ENCODE measurements at places on chromosomes 6 and 20.

- no peak for DNase-seq
Observed at GRCh38 chr6:28811873-28812272, 111.9 kb downstream of the TRIM27 start.

DNA sequence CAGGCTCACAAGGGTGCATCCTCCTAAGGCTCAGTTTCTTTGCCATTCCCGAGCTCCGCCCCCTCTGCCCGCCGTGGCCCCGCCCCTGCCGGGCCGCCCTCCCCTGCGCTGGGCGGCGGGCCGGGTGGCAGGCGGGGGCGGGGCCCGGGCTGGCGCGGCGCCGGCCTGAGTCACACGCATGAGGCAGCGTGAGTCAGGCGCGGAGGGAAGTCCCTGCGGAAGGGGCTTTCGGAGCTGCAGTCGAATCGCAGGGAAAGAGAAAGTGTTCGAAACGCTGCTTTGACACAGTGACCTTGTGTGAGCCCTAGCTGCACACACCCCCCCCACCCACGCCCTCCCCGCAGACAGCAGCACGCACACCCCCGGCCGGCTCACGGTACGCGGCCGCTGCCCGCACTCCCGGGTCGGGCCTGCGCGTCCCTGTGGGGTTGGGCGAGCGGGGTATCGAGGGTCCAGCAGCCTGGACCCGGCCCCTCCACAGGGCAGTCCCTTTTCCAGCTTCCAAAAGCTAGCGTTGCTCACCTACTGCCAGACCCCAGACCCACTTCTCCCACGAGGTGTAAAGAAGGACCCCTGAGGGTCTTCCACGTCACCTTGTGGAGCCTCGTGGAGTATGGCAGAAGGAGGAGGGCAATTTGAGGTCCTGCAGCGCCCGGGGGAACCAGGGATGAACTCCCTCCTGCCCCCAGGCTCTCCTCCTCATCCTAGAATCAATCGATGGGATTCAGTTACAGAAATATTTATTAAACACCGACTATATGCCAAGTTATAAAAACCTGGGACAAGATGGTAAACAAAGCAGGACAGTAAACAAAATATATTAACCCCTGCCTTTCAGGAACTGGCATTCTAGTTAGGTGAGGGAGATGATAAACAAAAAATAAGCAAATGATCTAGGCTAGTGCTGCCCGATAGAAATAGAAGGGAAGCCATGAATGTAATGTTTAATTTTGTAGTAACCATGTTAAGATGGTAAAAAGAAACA, 12.4 kb upstream of the HMGA1 start:
- DNase-seq: peak; percentile 45

DNA sequence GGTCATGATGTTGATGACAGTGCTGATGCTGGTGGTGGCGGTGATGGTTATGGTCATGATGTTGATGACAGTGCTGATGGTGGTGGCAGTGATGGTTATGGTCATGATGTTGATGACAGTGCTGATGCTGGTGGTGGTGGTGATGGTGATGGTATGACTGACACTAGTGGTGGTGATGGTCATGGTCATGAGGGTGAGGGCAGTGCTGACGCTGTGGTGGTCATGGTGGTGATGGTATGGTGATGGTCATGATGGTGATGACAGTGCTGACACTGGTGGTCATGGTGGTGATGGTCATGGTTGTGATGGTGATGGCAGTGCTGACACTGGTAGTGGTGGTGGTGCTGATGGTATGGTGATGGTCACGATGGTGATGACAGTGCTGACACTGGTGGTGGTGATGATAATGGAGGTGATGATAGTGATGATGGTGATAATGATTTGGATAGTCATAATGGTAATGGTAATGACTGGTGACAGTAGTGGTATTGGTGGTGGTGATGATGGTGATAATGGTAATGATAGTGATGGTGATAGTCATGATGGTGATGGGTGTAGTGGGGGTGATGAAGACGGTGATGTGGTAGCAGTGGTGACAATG, 206.2 kb downstream of the CDH4 start:
- no peak for DNase-seq

GRCh38 chr6:66496659-66497058, 789.6 kb upstream of the EYS start:
- no peak for DNase-seq

GRCh38 chr6:41781366-41781730, 766 bp downstream of the PRICKLE4 start:
- DNase-seq: no peak

DNA sequence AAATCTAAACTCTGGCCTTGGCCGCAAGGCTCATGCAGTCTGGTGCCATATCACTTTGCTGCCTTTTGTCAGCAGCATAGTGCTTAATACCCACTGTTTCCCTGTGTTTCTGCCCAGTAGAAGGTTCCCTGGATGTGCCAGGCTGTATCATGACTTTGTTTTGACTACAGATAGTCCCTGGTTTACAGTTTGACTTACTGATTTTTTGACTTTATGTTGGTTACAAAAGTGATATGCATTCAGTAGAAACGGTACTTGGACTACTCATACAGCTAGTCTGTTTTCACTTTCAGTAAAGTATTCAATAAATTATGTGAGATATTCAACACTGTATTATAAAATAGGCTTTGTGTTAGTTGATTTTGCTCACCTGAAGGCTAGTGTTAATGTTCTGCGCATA, 19.0 kb downstream of the RALY start:
- DNase-seq: no peak

DNA sequence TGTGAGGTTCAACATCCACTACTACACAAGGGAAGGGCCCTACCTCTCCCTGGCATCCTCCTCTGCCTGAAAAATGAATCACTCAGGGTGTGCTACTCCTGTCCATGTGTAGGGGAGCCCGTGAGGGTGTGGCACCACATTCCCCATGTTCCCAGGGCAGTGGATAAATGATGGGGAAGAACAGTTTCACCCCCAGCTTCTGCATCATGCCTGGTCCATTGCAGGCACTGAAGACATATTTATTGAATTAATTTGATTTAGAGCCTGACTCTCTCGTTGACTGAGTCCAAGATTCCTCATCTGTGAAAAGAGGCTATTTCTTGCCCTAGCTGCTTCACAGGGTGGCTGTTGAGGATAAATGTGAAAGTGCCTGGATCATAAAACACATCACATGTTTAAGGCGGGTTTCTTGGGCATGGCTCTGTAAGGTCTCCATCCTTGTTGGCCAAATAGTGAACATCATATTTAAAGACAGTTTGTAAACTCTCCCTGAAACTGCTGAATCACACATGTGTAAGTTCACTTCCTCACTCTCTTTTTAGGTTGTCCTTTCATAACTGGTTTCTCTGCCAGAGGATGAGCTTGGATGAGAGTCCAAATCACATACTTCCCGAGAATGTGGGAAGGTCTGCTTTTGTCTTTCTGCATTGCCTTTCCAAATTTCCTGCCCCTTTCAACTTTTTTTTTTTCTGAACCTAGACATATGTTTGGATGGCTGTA, 79.7 kb upstream of the FYN start:
- DNase-seq: no peak

GRCh38 chr6:51626391-51626790, 461.0 kb downstream of the PKHD1 start:
- DNase-seq: no peak

GRCh38 chr6:142960098-142960497, 15.1 kb upstream of the HIVEP2 start:
- DNase-seq: no peak
